ENCODE measurements at places on chromosomes 2 and 18. TPM values are rescaled to one million over a fixed set of nuclear protein-coding genes. Genes with fewer than 3 reads are reported as not detected.
A peak's percentile ranks its signal among the peaks of the same experiment; 100 is the strongest.

DNA sequence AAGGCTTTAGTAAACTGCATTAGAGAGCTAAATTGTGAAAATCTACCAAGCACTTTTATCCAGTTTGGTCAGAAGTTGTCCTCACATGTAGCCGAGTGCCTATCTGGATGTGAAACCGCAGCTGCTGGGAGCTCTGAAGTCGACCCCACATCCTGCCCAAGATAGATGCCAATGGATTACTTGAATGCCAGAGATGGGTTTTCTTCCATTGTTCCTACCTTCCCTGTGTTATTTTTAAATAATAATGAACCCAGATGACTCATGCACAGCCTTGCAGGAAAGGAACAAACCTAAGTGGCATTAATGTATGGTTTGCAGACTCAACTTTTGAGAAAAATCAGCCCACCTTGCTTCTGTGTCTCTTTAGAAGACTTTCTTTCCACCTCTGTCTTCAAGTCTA lies 408.5 kb downstream of the FBXO15 start:
- H3K4me1 ChIP-seq, result peaks cover 28% of the 10 kb centered on the region
- no peak overlapping the region for H3K4me3 ChIP-seq
- no peak for DNase-seq
- H3K27ac ChIP-seq, result no peak overlapping the region
- no peaks in the 10 kb centered on the region for H3K36me3 ChIP-seq

GRCh38 chr2:213147538-213147937 lies 3.9 kb downstream of the IKZF2 start:
- H3K27ac ChIP-seq, result no peak overlapping the region
- DNase-seq, result no peak
- no peak overlapping the region for H3K4me3 ChIP-seq
- H3K4me1 ChIP-seq, result peaks cover 17% of the 10 kb centered on the region

DNA sequence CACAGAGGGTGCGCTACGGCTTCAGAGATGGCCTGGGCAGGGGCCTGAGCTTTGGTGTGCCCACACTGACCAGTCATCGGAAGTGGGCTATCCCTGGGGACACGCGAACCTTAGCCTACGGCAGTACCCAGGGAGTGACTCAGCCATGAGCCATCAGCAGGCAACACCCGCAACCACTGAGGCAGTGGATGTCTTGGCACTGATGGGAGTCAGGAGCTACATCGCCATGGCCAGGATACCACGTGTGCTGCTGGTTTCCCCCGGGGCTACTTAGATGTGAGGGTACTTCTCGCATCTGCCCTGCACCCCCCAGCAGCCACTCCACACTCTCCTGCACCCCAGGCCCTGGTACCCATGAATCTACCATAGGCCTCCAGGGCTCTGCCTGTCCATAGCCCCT lies 12.8 kb upstream of the HPCAL1 start:
- no peaks in the 10 kb centered on the region for H3K4me1 ChIP-seq
- no peak overlapping the region for H3K4me3 ChIP-seq
- DNase-seq, result no peak
- no peaks in the 10 kb centered on the region for H3K36me3 ChIP-seq
- H3K27ac ChIP-seq, result no peak overlapping the region

GRCh38 chr2:20509770-20510490 lies 63.1 kb downstream of the RHOB start:
- no peaks in the 10 kb centered on the region for H3K27me3 ChIP-seq
- DNase-seq, result peak; percentile 64
- no peak overlapping the region for H3K27ac ChIP-seq
- H3K4me1 ChIP-seq, result peaks cover 9% of the 10 kb centered on the region
- no peaks in the 10 kb centered on the region for H3K36me3 ChIP-seq

GRCh38 chr2:235497096-235497495 lies 3.3 kb downstream of the AGAP1 start:
- no peak overlapping the region for H3K27ac ChIP-seq
- no peak for DNase-seq
- H3K36me3 ChIP-seq, result no peaks in the 10 kb centered on the region

DNA sequence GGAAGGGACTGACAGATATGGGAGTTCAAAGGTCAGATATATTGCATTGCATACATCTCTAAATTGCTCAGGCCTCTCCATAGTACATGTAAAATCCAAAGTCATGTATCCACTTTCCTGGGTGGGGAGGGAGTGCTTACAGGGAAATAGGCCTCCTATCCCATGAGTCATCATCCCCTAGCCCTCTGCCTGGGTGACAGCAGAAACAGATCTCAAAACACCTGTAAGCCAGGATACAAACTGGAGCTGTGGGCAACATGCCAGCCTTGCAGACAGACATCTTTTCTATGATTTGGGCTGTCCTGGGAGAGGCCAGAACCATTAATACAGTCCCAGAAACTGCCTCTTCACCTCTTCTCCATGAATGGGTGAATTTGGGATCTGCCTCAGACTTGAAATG lies 4.8 kb downstream of the ALK start:
- H3K27ac ChIP-seq, result no peak overlapping the region
- DNase-seq, result no peak
- H3K4me1 ChIP-seq, result no peaks in the 10 kb centered on the region
- H3K27me3 ChIP-seq, result peaks cover 37% of the 10 kb centered on the region
- H3K4me3 ChIP-seq, result no peak overlapping the region

GRCh38 chr2:31736695-31737454 lies 156.1 kb upstream of the SRD5A2 start:
- H3K27ac ChIP-seq, result no peak overlapping the region
- H3K4me3 ChIP-seq, result no peak overlapping the region
- H3K36me3 ChIP-seq, result no peaks in the 10 kb centered on the region
- no peak for DNase-seq
- no peaks in the 10 kb centered on the region for H3K27me3 ChIP-seq
- H3K4me1 ChIP-seq, result no peaks in the 10 kb centered on the region

DNA sequence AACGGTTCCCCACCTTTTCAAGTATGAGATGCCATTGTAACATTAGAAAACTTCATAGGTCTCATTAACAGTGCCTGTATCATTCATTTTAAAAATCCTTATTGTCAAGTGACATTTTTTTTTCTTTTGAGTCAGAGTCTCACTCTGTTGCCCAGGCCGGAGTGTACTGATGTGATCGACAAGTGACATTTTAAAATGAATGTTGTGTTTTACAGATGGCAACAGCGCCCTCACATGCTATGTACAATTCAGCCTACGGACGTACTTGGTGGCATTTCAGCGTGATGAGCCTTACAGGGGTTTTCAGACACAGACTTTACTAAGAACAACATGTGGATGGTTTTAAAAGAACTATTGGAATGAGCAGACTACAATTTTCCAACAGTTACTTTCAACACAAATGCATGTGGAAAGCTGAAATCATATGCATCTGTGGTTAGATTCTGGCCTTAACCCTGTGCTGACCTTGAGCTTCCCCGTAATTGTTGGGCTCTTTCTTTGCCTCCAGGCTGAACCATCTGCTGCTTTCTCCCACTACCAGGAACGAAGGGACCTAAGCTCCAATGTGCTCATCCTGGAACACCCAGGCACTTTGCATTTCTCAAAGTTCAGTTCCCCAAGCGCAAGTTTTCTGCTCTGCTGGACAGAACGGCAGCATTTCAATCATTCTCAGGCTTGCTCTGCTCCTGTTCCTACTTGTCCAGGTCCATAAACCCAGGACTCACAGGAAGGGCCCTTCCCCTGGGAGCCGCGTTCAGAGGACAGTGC lies 119.9 kb upstream of the NDUFV2 start:
- H3K4me3 ChIP-seq, result no peak overlapping the region
- peak; percentile 71 for DNase-seq
- no peaks in the 10 kb centered on the region for H3K27me3 ChIP-seq
- no peaks in the 10 kb centered on the region for H3K36me3 ChIP-seq
- H3K4me1 ChIP-seq, result peaks cover 22% of the 10 kb centered on the region

GRCh38 chr2:224971214-224971613 lies 71.1 kb downstream of the DOCK10 start:
- DNase-seq, result peak; percentile 60
- H3K27me3 ChIP-seq, result no peaks in the 10 kb centered on the region
- H3K4me1 ChIP-seq, result no peaks in the 10 kb centered on the region
- no peak overlapping the region for H3K4me3 ChIP-seq

- H3K27ac ChIP-seq, result no peak overlapping the region
- peak; percentile 72 for DNase-seq
- no peaks in the 10 kb centered on the region for H3K4me1 ChIP-seq
- H3K36me3 ChIP-seq, result no peaks in the 10 kb centered on the region
- no peak overlapping the region for H3K4me3 ChIP-seq
- no peaks in the 10 kb centered on the region for H3K27me3 ChIP-seq
These were observed 499.9 kb upstream of the SPHKAP start for GRCh38 chr2:228681426-228681825.

DNA sequence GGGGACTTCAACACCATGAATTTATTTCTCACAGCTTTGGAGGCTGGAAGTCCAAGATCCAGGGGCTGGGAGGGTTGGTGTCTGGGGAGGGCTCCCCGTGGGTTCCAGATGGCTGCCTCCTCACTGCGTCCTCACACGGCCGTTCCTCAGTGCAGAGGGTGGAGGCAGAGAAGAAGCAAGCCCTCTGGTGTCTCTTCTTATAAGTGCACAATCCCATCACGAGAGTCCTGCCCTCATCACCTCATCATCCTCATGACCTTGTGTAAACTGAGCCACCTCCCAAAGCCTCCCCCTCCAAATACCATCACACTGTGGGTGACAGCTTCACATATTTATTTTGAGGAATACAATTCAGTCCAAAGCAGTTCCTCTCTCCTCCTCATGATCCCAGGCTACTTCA lies 26.3 kb downstream of the TMEM163 start:
- DNase-seq, result peak; percentile 28
- H3K4me3 ChIP-seq, result no peak overlapping the region
- no peaks in the 10 kb centered on the region for H3K27me3 ChIP-seq
- no peaks in the 10 kb centered on the region for H3K4me1 ChIP-seq
- H3K36me3 ChIP-seq, result no peaks in the 10 kb centered on the region

DNA sequence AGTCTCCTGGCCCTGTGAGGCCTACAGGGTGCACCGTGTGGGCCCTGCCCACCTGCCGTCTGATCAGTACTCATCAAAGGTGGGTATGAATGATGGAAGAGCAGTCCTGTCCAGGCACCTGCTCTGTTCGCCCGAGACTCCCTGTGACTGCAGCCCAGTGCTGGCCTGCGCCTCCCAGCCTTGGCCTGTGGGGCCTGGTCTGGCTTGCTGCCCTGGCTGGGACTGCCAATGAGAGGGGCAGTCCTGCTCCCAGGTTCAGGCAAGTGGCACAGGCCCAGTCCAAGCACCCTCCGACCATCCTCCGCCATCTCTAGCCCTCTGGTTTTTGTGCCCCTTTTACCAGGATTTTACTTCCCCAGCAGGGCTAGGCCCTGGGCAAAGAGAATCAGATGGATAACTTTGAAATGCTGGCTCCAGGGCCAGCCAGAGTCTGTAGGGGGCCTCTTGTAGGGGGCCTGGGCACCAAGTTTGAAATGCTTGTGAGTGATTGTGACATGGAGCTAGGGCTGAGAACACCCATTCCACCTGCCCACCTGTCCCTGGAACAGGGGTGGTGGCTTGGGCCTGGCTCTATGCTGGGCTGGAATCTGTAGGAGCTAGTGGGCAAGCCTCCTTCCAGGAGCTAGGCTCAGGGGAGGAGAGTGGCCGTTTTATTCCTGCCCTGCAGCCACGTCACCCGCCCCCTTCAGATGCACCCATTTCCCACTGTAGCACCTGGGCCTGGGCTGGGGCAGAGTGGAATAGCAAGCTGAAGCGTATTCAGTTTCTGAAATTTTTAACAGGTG lies 8.7 kb upstream of the HS6ST1 start:
- no peak for DNase-seq
- no peak overlapping the region for H3K27ac ChIP-seq
- no peaks in the 10 kb centered on the region for H3K27me3 ChIP-seq
- peaks cover 3% of the 10 kb centered on the region for H3K4me1 ChIP-seq
- 0 out of 2 replicates have a peak, but pooled peaks cover 7% of the 10 kb centered on the region for H3K36me3 ChIP-seq

GRCh38 chr2:154374416-154374815 lies 324.1 kb upstream of the KCNJ3 start:
- H3K27me3 ChIP-seq, result no peaks in the 10 kb centered on the region
- DNase-seq, result no peak
- no peak overlapping the region for H3K4me3 ChIP-seq
- H3K27ac ChIP-seq, result no peak overlapping the region

Gene RNF152
- 7.9 TPM for total RNA-seq

Gene ADCYAP1
- total RNA-seq, result not detected
